ENCODE measurements at places on chromosomes 6 and 20.

DNA sequence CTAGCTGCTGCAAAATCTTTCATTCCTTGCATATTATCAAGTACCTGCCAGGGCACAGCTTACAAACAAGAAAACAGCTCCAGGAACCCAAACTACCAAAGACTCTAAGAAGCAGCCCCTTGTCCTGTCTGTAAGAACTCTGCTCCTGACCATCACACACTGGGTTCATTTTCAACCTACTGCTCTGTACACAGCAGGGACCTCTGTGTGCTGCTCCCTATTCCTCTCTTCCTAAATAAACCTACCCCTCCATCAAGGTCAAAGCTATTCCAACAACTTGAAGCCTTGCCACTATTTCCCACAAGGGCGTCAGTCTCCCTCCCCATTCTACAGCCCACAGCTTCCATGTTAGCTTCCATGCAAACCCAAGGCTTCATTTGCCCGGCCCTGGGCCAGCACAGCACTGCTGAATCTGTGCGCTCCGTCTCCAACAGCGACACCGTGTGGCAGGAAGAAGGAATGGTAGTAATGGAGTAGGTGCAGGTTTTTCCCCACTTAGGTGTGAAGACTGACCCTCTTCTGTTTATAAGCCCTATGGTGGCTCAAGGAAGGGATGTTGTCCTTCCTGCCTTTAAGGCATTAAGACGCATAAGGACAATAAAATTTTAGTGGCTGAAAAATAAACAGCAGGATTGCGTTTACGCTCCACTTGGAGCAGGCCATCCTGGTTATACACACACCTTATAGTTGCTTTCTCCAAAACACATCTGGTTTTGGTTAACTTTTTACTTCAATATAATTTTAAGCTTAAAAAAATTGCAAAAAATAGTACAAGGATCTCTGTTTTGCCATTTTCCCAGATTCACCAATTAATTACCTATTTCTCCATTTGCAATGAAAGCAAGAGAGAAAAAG, 115.2 kb upstream of the NXT1 start:
- H3K36me3 ChIP-seq: no peaks in the 10 kb centered on the region
- peak; percentile 55 for DNase-seq
- no peak overlapping the region for H3K4me3 ChIP-seq
- no peaks in the 10 kb centered on the region for H3K4me1 ChIP-seq
- H3K27ac ChIP-seq: no peak overlapping the region

DNA sequence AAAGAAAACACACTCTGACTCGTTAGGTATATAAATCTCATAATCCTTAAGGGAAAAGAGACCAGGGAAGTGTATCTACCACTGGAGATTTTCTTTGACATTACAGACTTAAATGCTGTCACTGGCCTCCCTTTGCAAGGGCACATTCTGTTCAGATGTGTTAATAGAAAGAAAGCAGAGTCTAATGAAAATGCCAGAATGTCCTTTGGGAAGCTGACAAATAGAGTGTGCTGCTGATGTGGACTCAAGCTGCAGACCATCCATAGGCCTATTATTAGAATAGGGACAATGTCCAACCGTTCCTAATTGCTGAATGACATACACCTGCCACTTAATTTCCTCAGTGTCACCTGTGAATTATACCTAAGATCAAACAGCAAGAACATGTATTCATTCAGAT, 41.2 kb downstream of the SLC35D3 start:
- no peak for DNase-seq
- H3K27ac ChIP-seq: no peak overlapping the region
- peaks cover under 1% of the 10 kb centered on the region for H3K4me1 ChIP-seq
- no peaks in the 10 kb centered on the region for H3K36me3 ChIP-seq
- no peak overlapping the region for H3K4me3 ChIP-seq

- H3K4me3 ChIP-seq: no peak overlapping the region
- H3K36me3 ChIP-seq: no peaks in the 10 kb centered on the region
- DNase-seq: no peak
- H3K27me3 ChIP-seq: no peaks in the 10 kb centered on the region
Measured at GRCh38 chr20:24587384-24588046, 118.1 kb downstream of the SYNDIG1 start.

GRCh38 chr6:133337308-133337707, 96.2 kb downstream of the EYA4 start:
- H3K4me3 ChIP-seq: no peak overlapping the region
- no peaks in the 10 kb centered on the region for H3K27me3 ChIP-seq
- no peaks in the 10 kb centered on the region for H3K36me3 ChIP-seq
- H3K27ac ChIP-seq: no peak overlapping the region
- no peak for DNase-seq

GRCh38 chr6:117729613-117730012, 54.3 kb downstream of the NUS1 start:
- H3K27me3 ChIP-seq: peaks cover 1% of the 10 kb centered on the region
- no peaks in the 10 kb centered on the region for H3K36me3 ChIP-seq
- no peak overlapping the region for H3K4me3 ChIP-seq

GRCh38 chr6:15320693-15321092, 74.8 kb downstream of the JARID2 start:
- no peaks in the 10 kb centered on the region for H3K27me3 ChIP-seq
- H3K27ac ChIP-seq: no peak overlapping the region
- no peak overlapping the region for H3K4me3 ChIP-seq
- H3K4me1 ChIP-seq: peaks cover 73% of the 10 kb centered on the region
- H3K36me3 ChIP-seq: peaks cover 32% of the 10 kb centered on the region

DNA sequence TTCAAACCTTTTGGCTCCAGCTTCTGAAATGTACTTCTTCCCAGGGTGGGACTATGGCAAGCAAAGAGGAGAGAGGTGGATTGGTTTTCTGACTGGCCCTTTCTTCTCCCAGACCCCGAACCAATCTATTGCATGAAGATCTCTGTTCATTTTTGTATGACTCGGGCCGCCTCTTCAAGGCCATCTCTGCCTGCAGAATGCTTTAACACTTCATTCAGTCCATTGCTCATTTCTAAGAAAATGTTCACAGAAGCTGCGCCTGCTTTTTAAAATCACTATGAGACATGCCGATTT, 1.6 kb downstream of the VGLL2 start:
- H3K27ac ChIP-seq: no peak overlapping the region
- no peak overlapping the region for H3K4me3 ChIP-seq
- peaks cover 87% of the 10 kb centered on the region for H3K27me3 ChIP-seq
- H3K4me1 ChIP-seq: peaks cover 12% of the 10 kb centered on the region

- peaks cover 54% of the 10 kb centered on the region for H3K4me1 ChIP-seq
- H3K27me3 ChIP-seq: no peaks in the 10 kb centered on the region
- DNase-seq: no peak
Measured at GRCh38 chr20:63636752-63637628, 10.1 kb upstream of the GMEB2 start.

DNA sequence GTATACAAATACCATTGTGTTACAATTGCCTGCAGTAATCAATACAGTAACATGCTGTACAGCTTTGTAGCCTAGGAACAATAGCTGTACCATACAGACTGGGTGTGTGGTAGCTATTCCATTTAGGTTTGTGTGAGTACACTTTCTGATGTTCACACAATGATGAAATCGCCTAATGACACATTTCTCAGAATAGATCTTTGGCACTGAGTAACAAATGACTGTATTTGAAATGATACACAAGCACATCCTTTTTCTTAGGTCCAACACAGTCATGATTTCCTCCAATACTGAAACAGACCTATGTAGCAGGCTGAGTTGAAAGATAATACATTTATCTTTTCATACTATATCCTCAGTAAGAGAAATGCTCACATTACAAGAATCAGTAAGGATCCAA, 13.9 kb downstream of the KHDRBS2 start:
- H3K36me3 ChIP-seq: no peaks in the 10 kb centered on the region
- no peaks in the 10 kb centered on the region for H3K27me3 ChIP-seq
- H3K27ac ChIP-seq: no peak overlapping the region
- no peaks in the 10 kb centered on the region for H3K4me1 ChIP-seq
- no peak overlapping the region for H3K4me3 ChIP-seq

DNA sequence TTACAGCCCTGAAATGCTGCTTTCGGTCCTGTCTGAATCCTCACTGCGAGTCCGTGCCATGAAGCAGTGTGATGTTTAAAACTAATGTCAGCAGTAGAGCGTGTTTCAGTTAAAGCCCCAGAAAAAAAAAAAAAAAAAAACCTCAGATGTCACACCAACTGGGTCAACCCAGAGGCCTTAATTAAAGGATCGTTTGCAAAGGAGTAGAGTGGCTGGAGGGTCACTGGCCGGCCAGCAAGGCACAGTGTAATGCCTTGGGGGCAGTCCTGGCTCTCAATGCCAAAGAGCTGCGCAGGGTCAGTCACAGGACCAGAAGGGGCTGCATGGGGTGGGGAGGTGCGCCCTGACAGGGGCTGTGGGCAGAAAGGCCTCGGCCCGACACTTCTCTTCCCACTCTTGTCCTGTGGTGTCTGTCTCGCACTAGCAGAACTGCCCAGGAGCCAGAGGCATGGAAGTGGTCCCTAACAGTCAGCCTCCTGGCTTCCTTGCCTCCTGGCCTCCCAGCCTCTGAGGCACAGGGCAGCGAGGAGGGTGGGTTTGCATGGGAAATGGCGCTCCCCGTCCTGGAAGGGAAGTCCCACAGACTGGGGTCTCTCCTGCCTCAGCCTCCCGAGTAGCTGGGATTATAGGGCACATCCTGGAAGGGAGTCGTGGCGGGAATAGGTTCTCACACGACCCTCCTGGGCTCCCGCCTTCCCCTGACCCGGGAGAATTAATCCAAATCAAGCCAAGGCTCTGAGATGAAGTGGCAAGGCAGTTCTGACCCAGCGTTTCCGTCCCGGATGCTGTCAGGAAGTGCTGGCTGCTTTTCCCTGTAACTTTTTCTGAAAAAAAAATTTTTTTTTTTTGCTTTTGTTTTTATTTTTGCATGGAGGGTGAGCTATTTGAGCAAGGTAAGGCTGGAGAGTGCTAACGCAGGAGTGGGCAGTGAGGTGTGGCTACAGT, 53.7 kb upstream of the MPC1 start:
- peaks cover 16% of the 10 kb centered on the region for H3K4me1 ChIP-seq
- no peak overlapping the region for H3K27ac ChIP-seq
- no peaks in the 10 kb centered on the region for H3K36me3 ChIP-seq
- peaks cover 2% of the 10 kb centered on the region for H3K27me3 ChIP-seq

GRCh38 chr6:106114492-106114891, 28.4 kb downstream of the PRDM1 start:
- peaks cover 95% of the 10 kb centered on the region for H3K4me1 ChIP-seq
- H3K27me3 ChIP-seq: peaks cover 3% of the 10 kb centered on the region
- DNase-seq: peak; percentile 77
- peaks cover 22% of the 10 kb centered on the region for H3K36me3 ChIP-seq
- peak overlapping the region; percentile 85 for H3K27ac ChIP-seq

DNA sequence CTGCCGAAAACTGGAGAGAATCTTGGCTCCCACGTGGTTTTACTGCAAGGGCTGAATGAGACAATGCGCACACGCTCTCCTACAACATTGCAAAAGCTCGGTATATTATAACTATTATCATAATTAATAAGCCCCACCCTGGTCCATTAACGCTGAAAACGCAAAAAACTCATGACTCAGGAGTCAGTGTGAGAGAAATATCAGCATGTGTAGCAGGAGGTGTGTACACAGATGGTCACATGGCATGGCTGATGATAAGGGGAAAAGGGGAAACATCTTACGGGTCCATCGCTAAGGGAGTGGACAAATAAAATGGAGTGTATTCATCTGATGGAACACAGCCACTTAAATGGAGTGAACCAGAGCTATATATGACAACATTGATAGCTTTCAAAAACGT, 29.2 kb downstream of the CDH22 start:
- no peaks in the 10 kb centered on the region for H3K4me1 ChIP-seq
- no peaks in the 10 kb centered on the region for H3K36me3 ChIP-seq
- H3K27ac ChIP-seq: no peak overlapping the region
- no peak overlapping the region for H3K4me3 ChIP-seq
- H3K27me3 ChIP-seq: peaks cover 45% of the 10 kb centered on the region

GRCh38 chr6:395432-396125, 4.0 kb downstream of the IRF4 start:
- H3K27ac ChIP-seq: peak overlapping the region; percentile 61
- H3K4me1 ChIP-seq: peaks cover 70% of the 10 kb centered on the region
- no peaks in the 10 kb centered on the region for H3K27me3 ChIP-seq
- DNase-seq: no peak

- H3K27ac ChIP-seq: no peak overlapping the region
- H3K4me1 ChIP-seq: no peaks in the 10 kb centered on the region
- DNase-seq: no peak
- no peaks in the 10 kb centered on the region for H3K36me3 ChIP-seq
Measured at GRCh38 chr20:19348582-19348981, 136.1 kb downstream of the SLC24A3 start.

GRCh38 chr6:35014341-35014740, 125.3 kb downstream of the ANKS1A start:
- no peak for DNase-seq
- H3K4me1 ChIP-seq: peaks cover 16% of the 10 kb centered on the region
- H3K4me3 ChIP-seq: no peak overlapping the region
- no peaks in the 10 kb centered on the region for H3K27me3 ChIP-seq
- no peaks in the 10 kb centered on the region for H3K36me3 ChIP-seq
- H3K27ac ChIP-seq: no peak overlapping the region

DNA sequence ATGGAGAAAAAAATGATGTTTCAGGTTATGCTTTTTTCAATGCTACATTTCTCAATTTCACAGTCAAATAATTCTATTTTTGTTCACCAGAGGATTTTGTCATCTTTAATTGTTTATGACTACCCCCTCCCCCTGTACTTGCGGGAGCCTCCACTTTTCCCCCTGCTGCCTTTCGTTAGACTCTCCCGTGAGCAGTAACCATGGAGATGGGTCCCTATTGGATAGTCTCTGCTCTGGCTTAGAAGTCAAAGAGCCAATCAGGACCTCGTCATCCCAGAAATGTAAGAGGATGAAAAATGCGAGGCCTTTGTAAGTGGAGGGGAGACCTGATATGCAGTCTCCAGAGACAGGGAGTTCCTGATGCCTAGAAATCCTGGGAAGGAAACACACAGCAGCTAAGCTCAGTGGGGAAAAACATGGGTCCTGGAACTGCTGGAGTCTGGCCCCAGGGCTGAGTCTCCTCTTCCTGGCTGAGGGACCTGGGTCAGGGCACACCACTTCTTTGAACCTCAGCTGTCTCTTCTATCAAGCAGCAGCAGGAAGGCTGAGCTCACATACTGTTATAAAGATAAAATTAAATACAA, 298.7 kb downstream of the TSHZ2 start:
- no peak overlapping the region for H3K27ac ChIP-seq
- H3K27me3 ChIP-seq: no peaks in the 10 kb centered on the region
- no peak overlapping the region for H3K4me3 ChIP-seq
- no peaks in the 10 kb centered on the region for H3K4me1 ChIP-seq
- no peak for DNase-seq
- no peaks in the 10 kb centered on the region for H3K36me3 ChIP-seq

- no peaks in the 10 kb centered on the region for H3K36me3 ChIP-seq
- no peak for DNase-seq
- peaks cover 9% of the 10 kb centered on the region for H3K27me3 ChIP-seq
- H3K4me1 ChIP-seq: no peaks in the 10 kb centered on the region
- H3K4me3 ChIP-seq: no peak overlapping the region
- no peak overlapping the region for H3K27ac ChIP-seq
Measured at GRCh38 chr6:127606131-127606562, 29.2 kb downstream of the C6orf58 start.

GRCh38 chr6:75143191-75143590, 62.7 kb downstream of the COL12A1 start:
- H3K27me3 ChIP-seq: no peaks in the 10 kb centered on the region
- H3K27ac ChIP-seq: no peak overlapping the region
- H3K4me1 ChIP-seq: no peaks in the 10 kb centered on the region
- H3K36me3 ChIP-seq: no peaks in the 10 kb centered on the region

- DNase-seq: no peak
- H3K4me1 ChIP-seq: peaks cover 22% of the 10 kb centered on the region
- H3K4me3 ChIP-seq: no peak overlapping the region
- peaks cover 14% of the 10 kb centered on the region for H3K27me3 ChIP-seq
- H3K36me3 ChIP-seq: peaks cover 22% of the 10 kb centered on the region
- H3K27ac ChIP-seq: no peak overlapping the region
Measured at GRCh38 chr6:111159633-111160032, 72.3 kb downstream of the SLC16A10 start.
